Gastroesophageal sphincter (tissue), 4 donors: ENCODE measurements at places on chromosomes 12 and 14. TPM values are rescaled to one million over a fixed set of nuclear protein-coding genes. Genes with fewer than 3 reads are reported as not detected.

- ATAC-seq, result peak; percentile 38
Measured at GRCh38 chr14:105091517-105092170, 26.4 kb upstream of the GPR132 start.

DNA sequence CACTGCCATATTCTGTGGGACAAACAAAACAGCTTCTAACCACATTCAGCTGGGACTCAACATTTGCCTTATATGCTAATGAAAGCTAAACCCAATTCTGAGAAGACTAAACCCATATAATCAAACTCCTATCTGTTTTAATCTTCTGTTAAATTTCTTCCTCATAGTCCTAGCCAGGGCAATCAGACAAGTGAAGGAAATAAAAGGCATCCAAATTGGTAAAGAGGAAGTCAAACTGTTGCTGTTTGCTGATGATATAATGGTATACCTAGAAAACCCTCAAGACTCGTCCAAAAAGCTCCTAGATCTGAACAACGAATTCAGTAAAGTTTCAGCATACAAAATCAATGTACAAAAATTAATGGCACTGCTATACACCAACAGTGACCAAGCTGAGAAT lies 157.1 kb downstream of the PHLDA1 start:
- ATAC-seq, result no peak

DNA sequence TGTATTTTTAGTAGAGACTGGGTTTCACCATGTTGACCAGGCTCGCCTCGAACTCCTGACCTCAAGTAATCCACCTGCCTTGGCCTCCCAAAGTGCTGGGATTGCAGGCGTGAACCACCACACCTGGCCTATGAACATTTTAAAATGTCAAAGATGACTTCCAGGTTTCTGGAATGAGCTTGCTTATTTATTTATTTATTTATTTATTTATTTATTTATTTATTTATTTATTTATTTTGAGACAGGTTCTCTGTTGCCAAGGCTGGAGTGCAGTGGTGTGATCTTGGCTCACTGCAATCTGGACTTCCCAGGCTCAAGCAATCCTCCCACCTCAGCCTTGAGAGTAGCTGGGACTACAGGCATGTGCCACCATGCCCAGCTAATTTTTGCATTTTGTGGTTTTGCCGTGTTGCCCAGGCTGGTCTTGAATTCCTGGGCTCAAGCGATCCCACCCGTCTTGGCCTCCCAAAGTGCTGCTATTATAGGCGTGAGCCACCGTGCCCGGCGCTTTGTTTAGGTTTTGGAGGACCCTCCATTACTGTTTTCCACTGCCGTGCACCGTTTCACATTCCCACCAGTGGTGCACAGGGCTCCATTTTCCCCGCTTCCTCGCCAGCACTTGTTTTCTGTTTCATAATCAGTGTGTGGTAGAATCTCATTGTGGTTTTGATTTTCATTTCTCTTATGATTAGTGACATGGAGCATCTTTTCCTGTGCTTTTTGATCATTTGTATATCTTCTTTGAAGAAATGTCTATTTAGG lies 6.4 kb upstream of the CFAP251 start:
- no peak for ATAC-seq

DNA sequence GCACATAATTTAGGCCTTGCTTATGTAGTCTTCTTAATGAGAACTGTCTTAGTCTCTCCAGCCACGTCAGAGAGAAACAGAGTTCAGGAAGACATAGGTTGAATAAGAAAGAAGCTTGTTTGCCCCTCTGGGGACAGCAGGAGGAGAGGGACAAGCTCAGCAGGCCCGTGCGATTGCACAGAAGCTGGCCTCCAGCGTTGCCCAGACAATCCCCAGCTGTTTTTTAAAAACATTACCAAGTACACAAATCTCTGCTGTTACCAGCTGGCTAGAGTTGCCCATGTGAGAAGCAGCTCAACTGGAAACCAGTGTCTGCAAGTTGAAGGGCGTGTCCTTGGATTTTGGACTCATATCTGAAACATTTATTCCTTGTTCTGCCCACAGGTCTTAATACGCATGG lies 232.6 kb downstream of the EFCAB11 start:
- ATAC-seq, result no peak

GRCh38 chr14:48748151-48748675 lies 838.0 kb downstream of the RPS29 start:
- ATAC-seq, result no peak

DNA sequence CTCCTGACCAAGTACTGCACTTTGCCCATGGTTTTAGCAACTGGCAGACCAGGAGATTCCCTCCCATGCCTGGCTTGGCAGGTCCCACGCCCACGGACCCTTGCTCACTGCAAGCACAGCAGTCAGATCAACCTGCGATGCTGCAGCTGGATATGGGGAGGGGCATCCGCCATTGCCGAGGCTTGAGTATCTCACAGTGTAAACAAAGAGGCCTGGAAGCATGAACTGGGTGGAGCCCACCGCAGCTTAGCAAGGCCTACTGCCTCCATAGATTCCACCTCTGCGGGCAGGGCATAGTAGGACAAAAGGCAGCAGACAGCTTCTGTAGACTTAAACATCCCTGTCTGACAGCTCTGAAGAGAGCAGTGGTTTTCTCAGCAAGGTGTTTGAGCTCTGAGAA lies 479.8 kb downstream of the FUT8 start:
- no peak for ATAC-seq

DNA sequence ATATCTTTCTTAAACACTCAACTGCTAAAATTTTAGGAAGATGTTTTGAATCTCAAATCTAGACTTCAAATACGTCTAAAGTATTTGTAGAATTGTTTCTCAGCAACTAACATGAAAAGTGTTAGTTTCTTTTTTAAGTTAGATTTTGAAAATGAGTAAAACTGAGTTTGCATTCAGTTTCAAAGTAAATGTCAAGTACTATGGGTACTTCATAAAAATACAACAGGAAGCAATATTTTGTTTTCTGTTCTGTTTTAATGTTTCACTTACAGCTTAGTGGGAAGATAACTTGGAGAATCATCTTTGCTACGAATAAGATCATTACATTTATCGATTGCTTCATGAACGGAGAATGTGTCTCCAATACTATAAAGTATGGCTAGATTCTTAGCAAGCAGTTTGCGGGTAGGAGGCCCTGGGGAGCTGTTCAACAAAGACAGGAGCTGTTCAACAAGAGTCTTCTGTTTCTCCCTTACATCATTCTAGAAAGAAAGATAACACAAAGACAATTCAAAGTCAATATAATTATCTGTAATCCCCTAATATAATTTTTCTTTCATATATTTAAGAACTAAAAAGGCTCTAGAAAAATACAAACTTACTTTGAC lies 20.2 kb downstream of the HEATR5A start:
- ATAC-seq, result no peak

DNA sequence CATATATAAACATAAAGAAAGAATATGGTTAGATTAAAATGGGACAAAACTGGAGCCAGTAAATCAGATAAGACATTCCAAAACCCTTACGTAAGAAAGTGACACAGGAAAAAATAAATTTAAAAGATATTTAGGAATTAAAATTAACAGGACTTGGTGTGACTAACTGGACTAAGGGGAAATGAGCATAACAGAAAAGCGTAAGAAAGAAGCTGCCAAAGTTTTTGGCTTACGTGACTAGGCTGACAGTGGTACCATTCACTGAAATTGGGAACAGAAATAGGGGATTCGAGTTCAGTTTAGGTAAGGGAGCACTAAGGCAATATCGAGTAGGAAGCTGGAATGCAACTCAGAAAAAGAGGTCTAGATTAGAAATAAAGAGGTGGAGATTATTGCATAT lies 7.8 kb downstream of the CDK17 start:
- ATAC-seq, result no peak

The RFX4 gene
- total RNA-seq, result not detected

The CNTN1 gene
- total RNA-seq, result 103 TPM

- no peak for ATAC-seq
Measured at GRCh38 chr12:26120561-26121274, 4.1 kb downstream of the BHLHE41 start.

The GRIN2B gene
- total RNA-seq, result under 0.01 TPM

DNA sequence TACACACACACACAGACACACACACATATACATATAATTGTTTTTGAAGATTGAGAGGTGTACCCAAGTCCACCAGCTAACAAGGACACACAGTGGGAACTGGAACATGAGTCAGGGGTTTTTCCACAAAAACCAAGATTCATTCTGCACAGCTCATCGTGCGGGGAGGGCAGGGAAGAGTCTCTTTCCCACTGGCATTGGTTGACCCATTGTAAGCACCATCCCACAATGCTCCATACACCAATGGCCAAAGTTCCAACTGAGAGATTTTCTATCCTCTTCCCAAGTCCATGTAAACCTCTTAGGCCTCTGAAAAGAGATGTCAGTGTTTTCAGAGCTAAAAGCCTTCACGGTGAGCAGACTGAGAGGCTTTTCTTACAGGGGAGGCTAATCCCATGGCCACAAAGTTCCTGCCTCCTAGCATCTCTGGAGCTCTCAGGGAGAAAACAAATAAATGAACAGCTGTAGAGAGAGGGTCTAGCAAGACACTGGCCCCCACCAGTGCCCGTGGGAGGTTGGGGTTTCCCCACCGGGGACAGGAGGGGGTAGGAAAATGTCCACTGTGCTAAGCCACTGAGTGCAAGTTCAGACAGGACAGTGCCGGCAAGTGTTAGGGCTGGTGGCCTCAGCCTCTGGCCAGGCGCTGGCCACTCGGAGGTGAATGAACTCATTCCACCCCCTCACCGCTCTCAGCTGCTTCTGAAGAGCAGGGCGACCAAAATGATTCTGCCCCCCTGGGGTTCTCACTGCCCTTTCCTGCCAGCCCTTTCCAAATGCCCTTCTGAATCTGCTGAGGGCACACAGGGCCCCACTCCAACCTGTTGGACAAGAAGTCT lies 21.5 kb upstream of the TC2N start:
- no peak for ATAC-seq

The DRAM1 gene
- 14.5 TPM for total RNA-seq

The STYK1 gene
- total RNA-seq, result not detected

- no peak for ATAC-seq
Measured at GRCh38 chr12:94922561-94922960, 80.9 kb downstream of the NDUFA12 start.

GRCh38 chr12:66823857-66824570 lies 145.1 kb upstream of the GRIP1 start:
- ATAC-seq, result peak; percentile 50

The NANOG gene
- total RNA-seq, result 0.47 TPM

GRCh38 chr12:65536876-65537681 lies 258.6 kb downstream of the MSRB3 start:
- ATAC-seq, result peak; percentile 87

DNA sequence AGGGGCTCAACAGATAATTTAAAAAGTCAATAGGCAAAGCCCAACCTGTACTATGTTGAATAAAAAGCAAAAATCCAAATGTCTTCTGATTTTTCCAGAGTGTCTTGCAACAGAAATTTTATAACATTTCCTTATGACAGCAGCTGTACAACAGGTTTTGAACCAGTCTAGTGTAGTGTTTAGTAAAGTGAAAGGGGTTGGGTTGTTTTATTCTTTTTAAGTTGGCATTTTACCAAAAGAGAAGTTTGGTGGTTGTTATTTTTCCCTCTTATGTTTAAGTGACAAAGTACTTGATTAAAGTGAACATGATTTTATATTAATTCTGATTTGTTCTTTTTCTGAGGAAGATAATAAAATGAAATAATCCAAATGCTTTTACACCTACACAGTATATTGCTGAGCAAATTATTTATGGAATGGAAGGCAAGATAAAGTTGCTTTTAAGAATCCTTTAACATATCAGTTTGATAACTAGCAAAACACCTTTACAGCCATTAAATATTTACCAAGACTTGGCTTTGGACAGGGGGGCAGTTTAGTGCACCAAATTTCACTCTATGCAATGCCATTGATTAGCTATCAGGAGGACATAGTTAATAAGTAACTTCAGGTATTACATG lies 128.9 kb downstream of the FOXA1 start:
- ATAC-seq, result no peak

The SLC35E3 gene
- 1.3 TPM for total RNA-seq

The EPYC gene
- total RNA-seq, result not detected

The SLC5A8 gene
- not detected for total RNA-seq

GRCh38 chr14:92465353-92466055 lies 48.1 kb upstream of the RIN3 start:
- ATAC-seq, result peak; percentile 17
